ENCODE measurements at places on chromosomes 11 and 22.

- peak; percentile 11 for DNase-seq
Observed at GRCh38 chr11:111815489-111815888, 49.3 kb upstream of the PPP2R1B start.

DNA sequence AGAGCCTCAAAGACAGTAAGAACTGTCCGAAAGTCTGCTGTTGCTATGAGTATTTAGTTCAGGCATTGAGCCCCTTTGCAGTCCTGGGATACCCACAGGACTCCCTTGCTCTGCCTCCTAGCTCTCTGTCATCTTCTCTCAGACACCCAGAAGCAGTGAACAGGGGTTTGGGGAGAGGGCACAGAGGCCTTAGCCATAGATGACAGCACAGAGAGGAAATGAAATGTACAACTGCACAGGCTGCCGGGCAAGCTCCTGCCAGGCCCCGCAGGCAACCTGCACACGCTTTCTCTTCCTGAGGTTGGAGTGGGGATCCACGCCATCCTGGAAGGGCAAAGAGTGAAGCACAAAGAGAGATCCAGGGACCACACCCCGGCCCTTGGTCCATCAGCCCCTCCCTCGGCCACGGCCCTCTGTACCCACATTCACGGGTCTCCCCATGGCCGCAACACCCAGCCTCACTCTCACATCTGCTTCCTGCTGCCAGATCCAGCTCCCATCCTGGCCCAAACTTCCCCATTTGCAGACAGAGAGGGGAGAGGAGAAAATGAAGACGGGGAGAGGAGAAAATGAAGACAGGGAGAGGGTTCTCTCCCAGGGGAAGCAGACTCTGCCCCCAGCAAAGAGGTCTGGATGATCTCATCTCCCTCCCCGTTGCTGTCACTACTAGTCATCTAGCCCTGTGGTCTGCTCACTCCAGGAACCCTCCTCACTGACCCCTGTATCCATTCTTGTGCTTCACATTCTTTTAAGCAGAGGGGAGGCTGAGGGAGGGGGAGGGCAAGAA is 40.7 kb downstream of the CD6 start:
- DNase-seq = peak; percentile 69

GRCh38 chr11:65309006-65309405 is 5.7 kb upstream of the CDC42EP2 start:
- no peak for DNase-seq

- no peak for DNase-seq
Observed at GRCh38 chr11:70038034-70038834, 39.9 kb upstream of the ANO1 start.

GRCh38 chr11:1515082-1516060 is 28.8 kb upstream of the MOB2 start:
- peak; percentile 62 for DNase-seq

GRCh38 chr11:17686231-17686980 is 33.0 kb upstream of the MYOD1 start:
- peak; percentile 48 for DNase-seq

GRCh38 chr11:76030286-76030685 is 176.0 kb downstream of the WNT11 start:
- DNase-seq = peak; percentile 37

DNA sequence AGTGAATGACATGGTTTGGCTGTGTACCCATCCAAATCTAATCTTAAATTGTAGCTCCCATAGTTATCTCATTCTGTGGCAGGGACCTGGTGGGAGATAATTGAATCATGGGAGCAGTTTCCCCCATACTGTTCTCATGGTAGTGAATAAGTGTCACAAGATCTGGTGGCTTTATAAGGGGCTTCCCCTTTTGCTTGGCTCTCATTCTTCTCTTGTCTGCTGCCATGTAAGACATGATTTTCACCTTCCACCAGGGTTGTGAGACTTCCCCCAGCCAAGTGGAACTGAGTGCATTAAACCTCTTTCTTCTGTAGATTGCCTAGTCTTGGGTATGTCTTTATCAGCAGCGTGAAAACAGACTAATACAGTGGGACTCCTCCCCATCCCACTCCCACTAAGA is 11.1 kb downstream of the OR5A2 start:
- DNase-seq = no peak

GRCh38 chr22:42229455-42230149 is 40.9 kb downstream of the TCF20 start:
- DNase-seq = peak; percentile 19

DNA sequence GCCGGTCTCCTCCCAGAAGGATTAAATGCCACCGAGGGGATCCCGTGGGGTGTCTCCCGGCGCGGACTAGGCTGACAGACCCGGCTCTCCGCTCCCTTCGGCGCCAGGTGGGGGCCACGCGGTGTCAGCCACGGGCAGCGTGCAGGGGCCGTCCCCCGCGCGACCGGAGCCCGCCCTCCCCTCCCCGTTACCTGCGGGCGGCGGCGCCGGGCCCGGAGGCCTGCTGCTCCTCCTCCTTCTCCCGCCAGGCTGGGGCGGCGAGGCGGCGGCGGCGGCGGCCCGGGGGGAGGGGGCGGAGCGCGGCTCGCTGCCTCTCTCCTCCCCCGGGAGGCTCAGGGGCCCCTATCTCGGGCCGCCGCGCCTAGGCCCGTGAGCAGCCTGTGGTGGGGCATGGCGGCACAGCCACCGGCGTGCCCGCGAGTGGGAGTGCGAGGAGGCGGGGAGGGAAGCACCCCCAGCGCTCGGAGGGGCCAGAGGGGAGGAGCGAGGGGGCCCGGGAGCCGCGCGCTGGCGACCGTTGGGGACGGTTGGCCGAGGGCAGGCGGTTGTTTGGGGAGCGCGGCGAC is 450 bp downstream of the ZBTB44 start:
- peak; percentile 55 for DNase-seq

DNA sequence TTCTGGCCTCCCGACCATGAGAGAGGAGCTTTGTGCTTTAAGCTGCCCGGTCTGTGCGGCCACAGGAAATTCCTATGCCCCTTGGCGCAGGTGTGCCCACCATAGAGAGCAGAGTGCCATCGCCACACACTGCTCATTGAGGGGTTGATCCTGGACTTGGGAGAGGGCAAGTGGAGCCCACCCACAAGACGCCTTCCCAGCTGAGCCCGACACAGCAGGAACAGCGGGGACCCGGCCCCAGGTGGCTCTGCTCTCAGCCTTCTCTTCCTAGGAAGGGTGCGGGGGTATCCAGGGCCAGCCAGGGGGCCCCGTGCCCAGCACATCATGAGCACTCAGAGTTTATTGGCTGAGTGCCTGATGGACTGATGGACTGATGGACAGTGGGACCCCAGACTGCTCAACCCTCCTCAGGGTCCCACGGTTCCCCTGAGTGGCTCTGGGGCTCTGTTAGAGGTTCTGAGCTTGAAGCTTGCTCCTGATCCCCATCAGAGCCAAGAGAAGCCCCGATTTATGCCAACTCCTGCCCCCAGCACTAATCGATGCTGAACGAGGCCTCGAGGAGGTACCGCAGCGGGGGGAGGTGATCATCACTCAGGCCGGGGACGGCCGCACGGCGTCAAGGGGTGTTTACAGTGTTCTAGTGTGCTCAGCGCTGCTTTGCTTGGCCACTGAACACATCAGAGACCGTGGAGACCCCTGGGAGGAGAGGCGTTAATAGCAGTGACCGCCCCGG is 13.5 kb upstream of the MRGPRD start:
- no peak for DNase-seq

GRCh38 chr11:122383186-122383585 is 267.2 kb upstream of the BLID start:
- DNase-seq = no peak

DNA sequence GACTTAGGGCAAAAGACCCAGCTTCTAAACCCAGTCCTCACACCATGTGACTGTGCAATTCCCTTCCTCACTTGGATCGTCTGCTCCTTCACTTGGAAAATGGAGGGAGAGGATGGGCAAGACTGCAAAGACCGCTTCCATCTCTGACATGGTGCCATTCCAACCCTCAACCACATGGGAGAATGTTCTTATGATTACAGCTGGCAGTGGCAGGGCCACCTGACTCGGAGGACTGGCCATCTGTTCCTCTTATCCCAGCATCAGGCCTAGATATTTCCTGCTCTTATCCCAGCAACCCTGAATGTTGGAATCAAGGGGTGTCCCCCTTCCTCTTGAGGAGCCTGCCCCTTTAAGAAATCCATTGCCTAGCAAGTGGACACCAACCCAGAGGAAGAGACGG is 15.4 kb downstream of the DSCAML1 start:
- no peak for DNase-seq

GRCh38 chr11:34789196-34789834 is 126.9 kb downstream of the APIP start:
- DNase-seq = no peak

DNA sequence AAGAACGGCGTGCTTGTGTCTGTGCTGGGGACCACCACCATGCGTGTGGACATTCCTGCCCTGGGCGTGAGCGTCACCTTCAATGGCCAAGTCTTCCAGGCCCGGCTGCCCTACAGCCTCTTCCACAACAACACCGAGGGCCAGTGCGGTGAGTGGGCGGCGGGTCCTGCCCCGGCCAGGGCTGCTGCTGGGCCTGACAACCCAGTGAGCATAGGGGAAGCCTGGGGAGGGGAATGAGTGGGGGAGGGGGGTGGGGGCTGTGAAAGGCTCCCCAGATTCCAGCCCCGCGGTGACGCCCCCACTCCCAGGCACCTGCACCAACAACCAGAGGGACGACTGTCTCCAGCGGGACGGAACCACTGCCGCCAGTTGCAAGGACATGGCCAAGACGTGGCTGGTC is 31.9 kb downstream of the MUC5B start:
- DNase-seq = no peak

DNA sequence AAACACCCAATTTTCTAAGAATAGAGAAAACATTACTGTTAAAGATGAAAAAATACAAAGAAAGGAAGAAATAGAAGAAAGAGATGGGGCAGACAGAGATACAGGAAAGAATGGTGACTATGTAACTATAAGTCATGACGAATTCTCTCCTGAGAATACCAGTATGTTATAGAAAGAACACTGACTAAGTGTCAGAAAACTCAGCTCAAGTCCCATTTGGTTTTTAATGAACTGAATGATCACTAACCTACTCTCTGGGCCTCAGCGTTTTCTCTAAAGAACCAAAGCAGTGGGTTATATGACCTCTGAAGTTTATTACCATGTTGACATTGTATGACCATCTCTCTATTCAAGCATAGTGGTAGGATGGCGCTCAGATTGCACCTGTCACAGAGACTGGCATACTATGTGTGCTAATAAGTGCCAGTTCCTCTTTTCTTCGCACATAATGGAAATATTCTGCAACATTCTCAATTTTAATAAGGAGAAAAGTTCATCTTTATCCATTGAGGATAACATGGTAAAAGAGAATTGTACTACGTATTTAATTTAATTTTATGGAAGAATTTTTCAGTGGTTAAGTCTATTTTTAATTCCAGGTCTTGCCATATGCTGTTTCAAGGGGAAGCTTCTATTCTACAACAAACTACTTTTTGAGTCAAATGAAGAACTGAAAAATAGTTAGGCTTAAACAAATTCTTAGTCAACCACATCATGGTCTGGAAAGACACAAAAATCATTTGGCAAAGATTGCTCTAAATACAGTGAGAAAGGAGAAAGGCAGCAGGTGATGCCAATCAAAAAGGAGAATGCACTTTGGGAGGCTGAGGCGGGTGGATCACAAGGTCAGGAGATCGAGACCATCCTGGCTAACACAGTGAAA is 25.0 kb upstream of the EED start:
- no peak for DNase-seq

DNA sequence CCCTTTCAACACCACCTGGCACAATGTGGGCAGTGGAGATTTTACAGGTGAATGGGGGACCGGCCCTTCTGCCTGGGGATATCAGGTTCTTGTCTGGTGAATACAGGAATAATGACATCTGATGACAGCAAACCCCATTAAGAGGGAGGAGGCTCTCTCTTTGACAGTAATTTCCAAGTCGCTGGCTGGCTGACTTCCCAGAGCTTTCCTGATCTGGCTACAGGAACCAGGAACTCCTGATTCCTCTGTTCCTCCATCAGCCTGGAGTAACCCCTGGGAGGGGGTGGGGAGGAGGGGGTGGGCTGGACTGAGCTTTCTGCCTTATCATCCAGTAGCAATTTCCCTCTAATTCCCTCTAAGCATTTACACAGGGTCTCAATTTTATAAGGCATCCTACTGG is 3.7 kb upstream of the MIEF1 start:
- no peak for DNase-seq

GRCh38 chr11:72229925-72230763 is 5.6 kb downstream of the INPPL1 start:
- DNase-seq = no peak

GRCh38 chr11:123202155-123203151 is 7.4 kb upstream of the CLMP start:
- no peak for DNase-seq

DNA sequence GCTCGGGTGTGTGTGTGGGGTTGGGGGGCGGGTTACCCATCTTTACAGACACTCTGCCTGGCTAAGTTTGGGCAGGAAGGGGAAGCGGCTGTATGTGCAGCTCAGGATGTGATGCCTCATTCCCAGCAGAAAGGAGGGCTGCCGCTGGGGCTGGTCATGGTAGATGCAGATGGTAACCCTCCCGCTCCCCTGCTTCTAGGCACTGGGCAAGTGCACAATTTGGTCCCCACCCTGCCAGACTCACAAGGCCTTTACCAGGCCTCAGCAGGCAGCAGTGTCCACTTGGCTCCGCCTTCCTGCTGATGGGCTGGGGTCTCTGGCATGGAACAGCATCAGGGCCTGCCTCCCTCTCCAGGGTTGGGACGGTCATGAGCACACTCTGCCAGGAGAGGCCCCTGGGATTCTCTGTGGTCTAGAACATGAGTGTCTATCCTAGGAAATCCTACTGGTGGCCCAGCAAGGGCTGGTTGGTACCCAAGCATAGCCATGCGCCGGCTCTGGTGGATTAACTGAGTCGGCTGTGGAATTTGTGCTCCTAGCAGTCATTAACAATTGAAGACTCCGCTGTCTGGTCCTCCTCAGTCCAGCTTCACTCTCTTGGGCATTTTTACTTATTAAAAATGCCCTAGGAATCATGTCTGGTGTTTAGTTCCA is 4.2 kb downstream of the LMO1 start:
- no peak for DNase-seq

DNA sequence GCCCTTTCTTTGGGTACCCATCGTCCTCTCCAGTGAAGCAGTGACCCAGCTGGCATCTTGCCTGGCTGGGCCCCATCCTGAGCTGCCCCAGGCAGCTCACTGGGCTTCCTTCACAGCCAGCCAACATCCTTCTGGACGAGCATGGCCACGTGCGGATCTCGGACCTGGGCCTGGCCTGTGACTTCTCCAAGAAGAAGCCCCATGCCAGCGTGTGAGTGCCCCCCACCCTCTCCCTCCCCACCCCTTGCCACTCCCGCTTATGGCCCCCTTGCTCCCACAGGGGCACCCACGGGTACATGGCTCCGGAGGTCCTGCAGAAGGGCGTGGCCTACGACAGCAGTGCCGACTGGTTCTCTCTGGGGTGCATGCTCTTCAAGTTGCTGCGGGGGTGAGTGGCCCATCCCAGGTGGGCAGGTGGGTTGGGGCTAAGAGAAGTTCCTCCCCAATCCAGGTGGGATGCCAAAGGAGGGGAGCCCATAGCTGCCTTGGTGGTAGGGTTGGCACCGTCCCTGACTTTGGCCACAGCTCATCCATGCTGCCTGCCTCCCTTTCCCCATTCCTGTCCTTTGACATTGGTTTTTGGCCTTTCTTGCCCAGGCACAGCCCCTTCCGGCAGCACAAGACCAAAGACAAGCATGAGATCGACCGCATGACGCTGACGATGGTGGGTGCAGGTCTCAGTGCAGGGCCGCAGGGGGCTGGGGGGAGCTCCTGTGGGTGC is 6.8 kb upstream of the ANKRD13D start:
- DNase-seq = no peak

GRCh38 chr22:50089682-50090411 is at the start of gene MOV10L1:
TSS of gene MOV10L1 (plus strand) at chr22:50090006. CDS start at chr22:50090089, 83 bp downstream.
- no peak for DNase-seq
